CD4-positive, alpha-beta T cell (primary cell): ENCODE measurements at places on chromosomes 12 and 14.
A peak's percentile ranks its signal among the peaks of the same experiment; 100 is the strongest.

DNA sequence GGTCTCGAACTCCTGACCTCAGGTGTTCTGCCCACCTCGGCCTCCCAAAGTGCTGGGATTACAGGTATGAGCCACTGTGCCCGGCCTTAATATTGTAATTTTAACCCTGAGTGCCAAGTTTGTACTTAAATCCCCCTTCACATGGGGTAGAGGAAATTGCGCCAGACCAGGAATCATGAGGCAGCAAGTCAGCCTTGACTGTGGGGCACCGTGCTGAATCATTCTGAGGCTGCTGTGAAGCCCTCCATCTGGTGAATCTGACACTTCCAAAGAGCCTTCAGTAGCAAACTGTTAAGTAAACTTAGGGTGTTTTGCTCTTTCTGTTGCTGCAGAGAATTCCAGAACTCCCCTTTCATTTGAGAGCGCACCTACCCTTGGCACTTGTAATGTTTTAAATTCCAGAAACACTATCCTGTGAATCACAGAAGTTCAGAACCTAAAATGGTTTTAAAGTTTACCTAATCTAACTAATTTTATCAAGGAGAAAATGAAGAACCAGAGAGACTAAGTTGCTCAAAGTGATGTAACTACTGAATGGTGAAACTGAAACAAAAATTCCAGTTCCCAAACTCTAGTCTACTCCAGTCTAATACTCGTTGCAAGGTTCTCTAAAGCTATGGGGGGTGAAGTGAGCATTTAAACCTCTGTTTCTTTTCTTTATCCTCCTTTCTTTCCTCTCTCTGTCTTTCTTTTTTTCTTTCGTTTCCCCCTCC, 7.5 kb downstream of the HEBP1 start:
- peak; percentile 2 for DNase-seq

DNA sequence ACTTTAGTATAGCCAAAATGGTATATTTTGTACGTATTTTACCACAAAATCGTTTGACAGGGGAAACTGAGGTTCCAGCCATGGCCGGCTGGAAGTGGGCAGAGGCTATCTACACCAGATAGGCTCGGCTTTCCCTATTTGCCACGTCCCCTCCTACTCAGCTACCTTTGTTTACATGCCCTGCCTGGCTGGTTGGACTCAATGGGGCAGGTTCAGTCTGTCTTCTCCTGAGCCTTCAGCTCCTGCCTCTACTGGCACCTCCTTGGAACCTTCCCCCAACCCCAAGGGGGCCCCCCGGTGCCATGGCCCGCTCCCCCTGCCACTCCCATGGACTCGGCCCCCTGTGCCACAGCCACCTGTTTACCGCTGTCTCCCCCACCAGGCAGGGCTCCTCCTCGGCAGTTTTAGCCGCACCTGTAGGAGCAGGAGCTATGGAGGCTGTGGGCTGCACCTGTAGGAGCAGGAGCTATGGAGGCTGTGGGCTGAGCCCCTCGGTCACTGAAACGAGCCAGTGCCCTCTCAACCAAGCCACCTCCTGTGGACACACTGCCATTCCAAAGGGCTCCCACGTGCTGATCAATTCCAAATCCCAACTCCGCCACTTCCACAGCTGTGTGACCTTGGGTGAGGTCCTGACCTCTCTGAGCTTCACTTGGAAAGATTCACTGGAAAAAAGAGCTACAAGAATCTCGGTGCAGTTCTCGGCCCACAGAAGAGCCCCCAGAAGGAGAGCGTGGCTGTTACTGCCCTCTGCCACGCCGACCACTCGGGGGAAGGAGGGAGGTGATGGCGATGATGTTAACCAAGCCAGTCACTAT, 62.2 kb downstream of the NCOR2 start:
- DNase-seq: no peak

- DNase-seq: no peak
These were observed 136.4 kb downstream of the RPS29 start for GRCh38 chr14:49449749-49450148.

DNA sequence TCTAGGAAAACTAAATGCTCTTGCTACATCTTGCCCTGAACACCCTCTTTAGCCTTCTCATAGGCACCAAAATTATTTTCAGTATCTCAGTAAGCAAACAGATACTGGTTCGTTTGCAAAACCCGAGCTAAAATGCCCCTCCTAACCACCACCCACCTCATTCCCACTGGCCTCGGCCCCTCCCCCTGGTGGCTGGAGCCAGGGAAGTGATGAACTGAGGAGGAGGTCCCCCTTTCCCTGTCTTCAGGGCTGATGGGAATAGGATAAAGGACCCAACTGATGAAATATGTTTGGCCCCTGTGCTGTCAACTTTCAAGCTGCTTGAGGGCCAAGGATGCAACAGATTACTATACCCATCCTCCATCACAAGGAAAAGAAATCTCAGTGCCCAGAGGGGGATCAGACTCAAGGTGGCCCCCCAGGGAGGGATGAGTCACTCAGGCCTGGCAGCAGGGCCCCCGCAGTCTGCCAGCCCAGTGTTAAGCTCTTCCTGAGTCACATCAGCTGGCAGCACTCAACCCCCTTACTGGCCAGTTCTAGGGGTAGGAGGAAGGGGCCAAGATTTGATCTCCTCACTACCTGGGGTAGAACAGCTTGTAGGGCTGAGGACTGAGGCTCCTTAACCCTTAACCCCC, 1.7 kb downstream of the ANKRD52 start:
- DNase-seq: no peak

- no peak for DNase-seq
These were observed 1.9 kb upstream of the PNN start for GRCh38 chr14:39173198-39173597.

DNA sequence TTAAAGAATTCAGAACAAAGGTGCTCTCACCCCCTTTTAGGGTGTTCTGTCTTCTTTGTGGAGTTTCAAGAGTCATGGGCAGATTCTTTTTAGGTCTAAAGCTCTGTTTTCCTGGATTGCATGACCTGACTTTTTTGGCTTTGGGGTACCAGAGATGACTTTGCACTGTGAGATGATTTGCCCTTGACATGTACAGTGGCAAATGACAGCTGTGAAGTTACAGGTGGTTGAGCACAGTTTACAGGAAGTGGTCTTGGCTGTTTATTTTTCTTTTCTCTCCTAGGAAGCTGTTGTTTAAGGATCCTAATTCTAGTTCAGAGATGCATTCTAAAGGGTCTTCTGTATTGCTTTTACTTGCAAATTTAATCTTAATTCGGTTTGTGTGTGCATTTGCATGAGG, 83.8 kb upstream of the METAP2 start:
- DNase-seq: no peak

- DNase-seq: no peak
These were observed 20.9 kb upstream of the GNS start for GRCh38 chr12:64780132-64780530.

- no peak for DNase-seq
These were observed 292.4 kb upstream of the PWP1 start for GRCh38 chr12:107393043-107393717.

DNA sequence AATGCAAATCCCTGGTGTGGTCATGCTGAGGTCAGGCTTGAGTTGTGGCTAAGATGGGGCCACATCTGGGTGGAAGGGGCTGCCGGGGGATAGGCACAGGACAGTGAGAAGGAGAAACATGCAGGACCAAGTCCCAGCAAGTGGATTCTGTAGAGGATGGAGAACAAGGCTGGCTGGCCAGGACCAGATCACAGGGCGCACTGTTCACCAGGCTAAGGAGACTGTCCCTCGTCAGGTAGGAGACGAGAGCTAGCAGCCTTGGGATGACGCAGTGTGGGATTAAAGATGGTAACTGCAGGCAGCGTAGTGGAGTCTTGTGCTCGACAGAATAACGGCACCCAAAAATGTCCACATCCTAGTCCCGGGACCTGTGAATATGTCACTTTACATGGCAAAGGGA, 336.1 kb downstream of the BCL11B start:
- no peak for DNase-seq

DNA sequence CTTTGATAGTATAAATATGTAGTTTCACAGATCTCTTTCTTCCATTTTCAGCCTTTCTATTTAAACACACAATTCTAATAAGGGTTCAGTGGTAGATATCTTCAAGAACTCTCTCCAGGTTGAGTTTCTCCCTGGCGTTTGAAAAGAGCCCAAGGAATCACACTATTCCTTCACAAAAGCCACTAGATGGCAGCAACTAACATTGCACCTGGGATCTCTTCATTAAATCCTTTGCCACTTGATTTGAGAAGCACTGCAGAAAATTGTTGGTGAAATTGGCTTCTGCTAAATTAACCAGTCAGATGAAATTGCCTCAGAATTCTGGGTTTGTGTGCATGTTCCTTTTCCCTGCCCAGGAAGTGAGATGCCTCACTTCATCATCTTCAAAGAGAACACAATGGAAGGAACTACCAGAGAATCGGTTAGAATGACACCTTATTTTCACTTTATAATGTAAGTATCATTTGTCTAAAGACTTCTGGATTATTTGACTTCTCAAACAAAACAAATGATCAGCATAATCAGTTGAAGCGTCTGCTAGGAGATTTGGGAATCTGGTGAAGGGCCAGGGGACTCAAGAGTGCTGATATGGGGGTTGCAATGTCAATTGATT, 6.8 kb downstream of the CCDC198 start:
- DNase-seq: no peak

GRCh38 chr12:10167599-10167998, 4.3 kb downstream of the OLR1 start:
- no peak for DNase-seq

DNA sequence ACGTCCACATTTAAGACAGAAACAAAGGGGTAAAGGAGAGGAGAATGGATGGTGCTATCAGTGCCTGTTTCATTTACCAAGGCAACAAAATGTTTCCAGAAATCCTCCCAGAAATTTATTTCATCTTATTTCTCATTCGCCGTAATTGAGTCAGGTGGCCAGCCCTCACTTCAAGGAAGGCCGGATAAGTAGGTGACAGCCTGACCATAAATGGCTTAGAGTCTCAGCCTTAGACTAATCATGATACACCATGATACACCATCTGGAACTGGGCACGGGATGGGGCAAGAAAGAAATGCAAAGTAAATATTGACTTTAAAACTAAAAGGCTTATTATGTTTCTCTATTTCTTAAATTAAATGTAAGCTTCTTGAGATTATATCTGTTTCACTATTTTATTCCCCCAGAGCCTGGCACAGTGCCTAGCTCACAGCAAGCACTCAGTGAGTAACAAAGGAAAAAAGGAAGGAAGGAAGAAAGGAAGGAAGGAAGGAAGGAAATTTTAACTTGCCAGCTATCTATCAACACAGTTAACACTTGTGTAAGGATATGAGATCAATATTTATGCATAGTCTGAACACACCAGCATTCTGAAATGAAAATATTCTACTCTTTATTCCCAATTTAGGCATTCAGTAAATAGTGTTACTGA, 106.1 kb upstream of the FSCB start:
- DNase-seq: no peak

- peak; percentile 89 for DNase-seq
These were observed 554 bp upstream of the TSPAN31 start for GRCh38 chr12:57744194-57744776.

DNA sequence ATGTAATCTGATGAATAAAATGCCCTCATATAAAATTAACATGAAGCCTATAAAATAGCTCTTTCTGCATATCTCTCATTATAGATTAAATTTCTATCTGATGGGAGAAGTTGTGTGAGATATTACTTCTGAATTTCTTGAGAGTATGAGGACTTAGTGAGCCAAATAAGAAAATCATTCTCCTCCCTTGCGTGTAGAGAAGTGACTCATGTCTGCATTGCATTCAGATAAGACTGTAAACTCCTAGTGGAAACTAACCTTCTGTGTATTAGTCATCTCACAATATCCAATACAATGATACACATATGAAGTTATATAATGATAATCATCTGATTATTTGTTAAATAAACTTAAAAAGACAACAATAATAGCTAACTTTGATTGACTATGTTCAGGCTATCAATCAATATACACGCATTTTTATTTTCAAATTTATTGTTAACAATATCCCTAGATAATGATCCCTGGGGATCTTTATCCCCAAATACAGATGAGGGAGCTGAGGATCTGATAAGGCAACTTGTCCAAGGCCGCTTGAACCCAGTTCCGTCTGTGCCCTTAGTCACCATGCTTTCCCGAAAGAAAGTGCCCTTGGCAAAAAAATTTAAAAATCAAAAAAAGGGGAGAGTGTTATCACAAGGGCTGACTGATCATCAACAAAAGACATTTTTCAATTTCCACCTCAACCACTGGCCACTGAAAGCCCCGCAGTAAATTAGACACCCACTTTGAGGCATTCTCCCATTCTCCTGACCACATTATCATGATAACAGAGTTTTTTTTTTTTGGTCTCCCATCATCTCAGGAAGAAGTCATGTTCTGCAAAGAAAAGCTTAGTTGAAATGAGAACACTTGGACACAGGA, 189.2 kb upstream of the RASSF8 start:
- DNase-seq: no peak

- DNase-seq: no peak
These were observed 59.4 kb upstream of the AMIGO2 start for GRCh38 chr12:47139000-47139681.

GRCh38 chr14:66508846-66509621, 1.1 kb downstream of the GPHN start:
- peak; percentile 48 for DNase-seq

DNA sequence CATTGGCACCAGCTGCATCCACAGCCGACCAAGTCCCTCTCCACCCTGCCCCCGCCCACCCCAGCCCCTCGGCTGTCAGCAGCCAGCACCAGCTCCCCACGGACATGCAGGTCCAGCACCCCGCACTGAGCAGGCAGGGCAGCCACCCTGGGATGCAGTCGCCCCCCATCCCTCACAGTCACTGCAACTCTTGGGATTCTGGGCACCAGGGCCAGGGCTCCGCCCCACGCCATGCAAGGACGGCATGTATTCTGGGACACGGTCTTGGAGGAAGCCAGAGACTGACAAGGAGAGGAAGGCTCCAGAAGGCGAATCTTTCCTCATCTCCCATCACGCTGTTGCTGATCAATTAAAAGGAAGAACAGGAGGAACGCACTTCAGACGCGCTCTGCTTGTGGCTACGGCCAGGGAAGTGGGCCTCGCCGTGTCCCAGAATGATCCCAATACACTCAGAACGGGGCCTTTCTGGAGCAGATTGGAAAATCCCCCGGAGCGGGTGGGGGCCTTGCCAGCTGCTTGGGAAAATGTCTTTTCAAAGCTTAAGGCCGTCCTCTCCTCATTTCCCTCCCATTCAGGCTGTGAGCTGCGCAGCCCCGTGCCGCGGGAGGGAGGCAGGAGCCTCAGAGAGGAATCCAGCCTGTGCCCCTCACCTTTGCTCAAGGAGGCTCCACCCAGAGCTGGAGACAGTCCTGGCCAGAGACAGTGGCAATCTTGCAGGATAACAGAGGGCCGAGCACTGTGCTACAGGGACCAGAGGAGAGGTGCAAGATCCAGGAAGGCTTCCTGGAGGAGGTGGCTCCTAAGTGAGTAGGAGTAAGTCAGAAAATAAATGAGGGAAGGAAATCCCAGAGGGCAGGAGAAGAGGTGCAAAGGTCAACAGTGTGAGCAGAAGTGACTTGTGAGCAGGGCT, 54.1 kb upstream of the DIO3 start:
- DNase-seq: no peak

- no peak for DNase-seq
These were observed 4.2 kb downstream of the GSTZ1 start for GRCh38 chr14:77324816-77325745.

DNA sequence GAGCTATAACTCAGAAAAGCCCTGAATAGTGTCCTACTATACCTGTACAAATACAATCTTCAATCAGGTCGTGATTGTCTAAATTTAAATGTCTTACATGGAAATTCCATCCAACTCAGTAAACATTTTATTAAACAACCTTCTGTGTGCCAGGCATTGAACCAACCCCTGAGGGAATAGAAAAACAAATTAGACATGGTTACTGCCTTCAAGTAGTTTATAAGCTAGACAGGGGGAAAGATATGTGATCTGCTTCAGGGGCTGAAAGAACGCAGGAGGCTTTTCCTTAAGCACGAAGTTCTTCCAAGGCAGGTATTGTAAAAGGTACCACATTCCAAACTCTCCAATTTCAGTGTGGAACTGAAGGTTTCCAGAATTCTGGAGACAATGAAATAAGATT, 39.7 kb upstream of the STAB2 start:
- DNase-seq: no peak
